ENCODE measurements at places on chromosomes 5 and 9.

- no peak for DNase-seq
Observed at GRCh38 chr5:121628783-121629182, 222.9 kb upstream of the FTMT start.

GRCh38 chr9:99046542-99047071, 58.3 kb upstream of the TGFBR1 start:
- DNase-seq, result no peak

DNA sequence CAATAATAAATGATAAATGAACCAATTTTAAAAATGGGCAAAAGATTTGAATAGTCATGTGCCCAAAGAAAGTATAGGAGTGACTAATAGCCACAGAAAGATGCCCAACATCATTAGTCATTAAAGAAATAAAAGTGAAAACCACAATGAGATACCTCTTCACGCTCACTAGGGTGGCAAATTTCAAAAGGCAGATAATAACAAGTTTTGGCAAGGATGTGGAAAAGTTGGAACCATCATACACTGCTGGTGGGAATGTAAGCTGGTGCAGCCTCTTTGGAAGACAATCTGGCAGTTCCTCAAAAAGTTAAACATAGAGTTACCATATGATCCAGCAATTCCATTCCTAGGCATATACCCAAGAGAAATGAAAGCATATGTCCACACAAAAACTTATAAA, 1819.8 kb downstream of the MAT2B start:
- DNase-seq, result no peak

DNA sequence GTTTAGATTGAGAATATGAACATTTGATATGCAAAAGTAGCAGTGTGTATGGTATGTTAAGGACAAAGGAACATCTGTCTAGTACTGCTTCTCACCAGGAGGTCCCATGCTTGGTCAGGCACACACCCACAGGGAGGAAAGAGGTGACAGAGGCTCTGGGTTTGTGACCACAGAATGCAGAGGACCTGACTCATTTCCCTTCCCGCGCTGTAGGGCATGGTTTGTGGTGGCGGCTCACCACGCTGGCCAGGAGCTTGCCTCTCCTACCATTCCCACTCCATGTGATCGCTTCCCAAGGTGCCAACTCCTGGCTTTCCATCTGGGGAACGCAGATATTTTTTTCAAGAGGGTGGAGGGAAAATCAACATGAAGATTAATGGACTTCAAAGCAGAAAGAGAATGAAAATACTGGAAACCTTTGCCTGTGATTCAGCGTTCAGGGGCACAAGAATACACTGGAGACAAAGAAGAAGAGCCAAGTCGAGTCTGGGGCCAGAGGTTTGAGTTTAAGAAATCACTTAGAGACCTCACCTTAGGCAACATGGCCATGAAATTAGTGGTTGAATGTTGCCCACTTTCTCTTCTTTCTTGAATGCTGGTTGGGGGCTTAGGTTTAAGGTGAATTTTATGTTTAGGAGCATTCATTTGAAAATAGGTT, 477.8 kb downstream of the CCDC171 start:
- no peak for DNase-seq

DNA sequence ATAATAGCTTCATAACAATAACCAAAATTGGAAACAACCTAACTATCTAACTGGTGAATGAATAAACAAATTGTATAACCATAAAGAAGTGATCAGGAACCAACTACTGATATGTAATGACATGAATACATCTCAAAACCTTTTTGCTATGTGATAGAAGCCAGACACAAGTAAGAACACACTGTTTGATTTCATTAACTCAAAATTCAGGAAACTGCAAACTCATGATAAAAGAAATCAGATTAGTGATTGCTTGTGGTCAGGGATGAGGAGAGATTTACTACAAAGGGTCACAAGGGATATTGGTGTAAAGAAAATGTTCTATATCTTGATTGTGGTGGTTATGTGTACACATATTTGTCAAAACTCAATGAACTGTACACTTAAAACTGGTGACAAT, 22.6 kb upstream of the BRINP1 start:
- DNase-seq, result no peak

DNA sequence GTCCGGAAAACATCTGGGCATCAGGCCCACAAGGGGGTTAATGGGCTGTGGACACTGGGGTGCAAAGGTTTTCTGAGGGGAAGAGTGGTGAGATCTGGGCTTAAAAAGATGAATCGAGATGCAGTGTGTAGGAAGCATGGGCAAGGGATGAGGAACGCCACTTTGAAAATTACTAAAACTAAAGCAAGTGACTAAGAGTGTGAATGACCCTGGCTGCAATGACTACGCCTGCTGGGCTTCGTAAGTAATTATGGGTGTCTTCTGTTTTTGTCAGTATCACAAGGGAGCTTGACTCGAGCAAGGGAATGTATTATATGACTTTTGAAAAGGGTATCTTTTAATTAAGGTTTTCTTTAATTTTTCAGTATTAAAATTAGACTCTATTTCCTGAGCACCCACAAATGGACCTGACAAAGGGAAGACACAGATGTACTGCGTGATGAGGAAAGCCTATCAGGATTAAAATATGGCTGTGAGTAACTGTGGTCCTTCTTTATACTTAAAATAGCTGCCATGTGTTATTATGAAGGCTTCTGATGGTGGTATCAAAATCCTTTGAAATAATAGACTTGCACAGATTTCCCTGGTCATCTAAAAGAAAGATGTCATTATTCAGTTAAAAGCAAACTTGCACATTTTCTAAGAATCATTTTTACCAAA, 4.2 kb downstream of the CTXN3 start:
- no peak for DNase-seq

DNA sequence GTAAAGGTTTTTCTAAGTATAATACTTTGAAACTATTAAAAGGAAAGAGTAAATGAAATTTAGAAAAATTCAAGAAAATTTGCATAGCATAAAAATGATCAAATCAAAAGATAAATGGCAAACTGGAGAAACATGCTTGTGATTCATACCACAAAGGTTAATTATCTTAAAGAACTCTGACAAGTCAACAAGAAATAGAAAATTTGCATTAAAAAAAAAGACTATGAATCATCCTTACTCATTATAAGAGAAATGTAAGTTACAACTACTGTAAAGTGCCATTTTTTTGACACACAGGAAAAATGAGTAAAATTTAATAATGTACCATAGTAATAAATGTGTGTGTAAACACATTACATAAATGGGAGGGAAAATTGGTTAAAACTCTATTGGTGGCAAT, 624.4 kb upstream of the C9orf72 start:
- no peak for DNase-seq

DNA sequence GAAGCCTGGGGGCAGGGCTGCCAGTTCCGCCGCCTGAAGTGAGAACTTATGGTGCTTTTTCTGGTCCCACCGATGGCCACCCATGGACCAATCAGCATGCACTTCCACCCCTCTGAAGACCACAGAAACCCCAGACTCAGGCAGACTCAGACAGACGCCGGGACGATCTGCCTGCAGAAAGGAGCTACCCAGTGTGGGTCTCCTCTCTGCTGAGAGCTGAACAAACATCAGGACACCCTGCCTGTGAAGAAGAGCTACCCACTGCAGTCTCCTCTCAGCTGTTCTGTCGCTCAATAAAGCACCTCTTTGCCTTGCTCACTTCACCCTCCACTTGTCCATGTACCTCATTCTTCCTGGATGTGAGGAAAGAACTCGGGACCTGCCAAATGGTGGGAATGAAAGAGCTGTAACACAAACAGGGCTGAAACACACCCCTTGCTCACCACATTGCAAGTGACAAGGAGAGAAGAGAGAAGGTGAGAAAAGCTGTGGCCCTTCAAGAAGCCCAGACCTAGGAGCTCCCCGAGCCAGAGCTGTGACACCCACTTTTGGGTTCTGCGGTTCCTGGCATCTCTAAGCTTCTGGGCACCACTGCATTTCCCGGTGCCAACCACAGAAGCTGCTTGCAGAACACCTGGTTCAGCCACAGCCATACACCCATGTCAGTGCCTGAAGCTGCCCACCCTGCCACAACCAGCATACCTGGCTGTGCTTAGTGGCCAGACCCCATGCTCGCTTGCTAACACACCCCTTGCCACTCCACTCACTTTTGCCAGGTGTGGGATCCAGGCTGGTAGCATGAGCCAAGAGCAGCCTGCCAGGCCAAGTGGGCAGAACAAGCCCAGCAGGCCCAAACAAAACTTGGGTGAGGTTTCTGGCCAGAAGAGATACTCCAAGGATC, 114.3 kb upstream of the TSLP start:
- DNase-seq, result no peak

- no peak for DNase-seq
Observed at GRCh38 chr5:36610621-36611020, 4.2 kb downstream of the SLC1A3 start.

GRCh38 chr5:104187656-104188055, 625.1 kb upstream of the NUDT12 start:
- no peak for DNase-seq

DNA sequence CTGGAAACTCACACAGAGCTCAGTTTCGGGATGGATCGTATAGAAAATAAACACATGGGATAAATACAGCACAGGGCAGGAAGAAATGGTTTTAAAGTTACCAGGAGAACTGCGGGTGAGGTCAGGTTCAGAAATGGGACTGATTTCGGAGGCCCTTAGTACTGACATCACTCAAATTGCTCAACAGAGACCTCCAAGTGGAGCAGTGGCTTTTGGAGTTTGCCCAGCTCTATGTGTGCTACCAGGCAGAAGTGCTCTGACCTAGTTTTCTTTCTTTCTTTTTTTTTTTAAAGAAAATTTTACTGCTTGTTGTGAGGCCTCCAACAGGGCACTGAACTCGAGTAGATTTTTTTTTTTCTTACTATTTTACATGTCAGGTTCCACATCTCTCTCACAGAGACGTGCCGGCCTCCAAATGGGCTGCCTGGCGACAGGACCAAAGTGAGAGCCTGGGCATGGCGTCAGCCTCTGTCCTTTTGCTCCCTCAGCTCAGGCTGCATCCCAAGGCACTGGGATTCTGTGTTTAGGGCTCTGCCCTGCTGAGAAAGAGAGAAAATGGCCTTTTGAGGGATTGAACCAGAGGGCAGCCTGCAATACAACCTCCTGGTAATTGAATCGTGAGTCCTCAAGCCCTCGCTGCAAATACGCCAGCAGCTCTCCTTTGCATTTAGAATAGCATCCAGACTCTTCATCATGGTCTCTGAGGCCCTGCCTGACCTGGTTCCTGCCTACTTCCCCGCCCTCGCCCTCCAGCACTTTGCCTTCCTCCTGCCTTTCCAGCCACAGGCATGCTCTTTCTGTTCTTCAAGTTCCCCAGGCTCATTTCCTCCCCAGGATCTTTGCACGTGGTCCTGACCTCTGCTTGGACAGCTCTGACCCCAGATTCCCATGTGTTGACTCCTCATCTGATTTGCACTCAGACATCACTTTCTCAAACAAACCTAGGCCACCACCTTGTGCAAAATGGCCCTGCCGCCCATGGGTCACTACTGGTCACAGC, 173.5 kb downstream of the FGF1 start:
- DNase-seq, result no peak

DNA sequence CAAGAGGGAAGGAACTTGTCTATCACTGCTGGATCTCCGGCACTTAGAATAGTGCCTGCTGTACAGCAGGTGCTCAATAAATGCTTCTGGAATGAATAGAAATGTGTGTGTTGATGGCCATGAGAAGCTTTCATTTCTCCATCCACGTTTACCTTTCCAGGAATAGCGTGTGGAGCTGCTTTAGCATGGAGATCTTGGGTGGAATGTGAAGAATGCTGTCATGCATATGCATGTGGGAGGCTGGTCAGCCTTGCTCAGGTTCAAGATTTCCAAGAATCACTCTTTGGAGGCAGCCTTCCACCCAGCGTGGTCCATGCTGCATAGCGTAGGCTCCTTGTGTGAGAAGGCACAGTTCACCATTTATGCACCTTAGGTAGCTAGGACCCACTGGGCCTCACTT, 19.2 kb downstream of the COL15A1 start:
- DNase-seq, result no peak

DNA sequence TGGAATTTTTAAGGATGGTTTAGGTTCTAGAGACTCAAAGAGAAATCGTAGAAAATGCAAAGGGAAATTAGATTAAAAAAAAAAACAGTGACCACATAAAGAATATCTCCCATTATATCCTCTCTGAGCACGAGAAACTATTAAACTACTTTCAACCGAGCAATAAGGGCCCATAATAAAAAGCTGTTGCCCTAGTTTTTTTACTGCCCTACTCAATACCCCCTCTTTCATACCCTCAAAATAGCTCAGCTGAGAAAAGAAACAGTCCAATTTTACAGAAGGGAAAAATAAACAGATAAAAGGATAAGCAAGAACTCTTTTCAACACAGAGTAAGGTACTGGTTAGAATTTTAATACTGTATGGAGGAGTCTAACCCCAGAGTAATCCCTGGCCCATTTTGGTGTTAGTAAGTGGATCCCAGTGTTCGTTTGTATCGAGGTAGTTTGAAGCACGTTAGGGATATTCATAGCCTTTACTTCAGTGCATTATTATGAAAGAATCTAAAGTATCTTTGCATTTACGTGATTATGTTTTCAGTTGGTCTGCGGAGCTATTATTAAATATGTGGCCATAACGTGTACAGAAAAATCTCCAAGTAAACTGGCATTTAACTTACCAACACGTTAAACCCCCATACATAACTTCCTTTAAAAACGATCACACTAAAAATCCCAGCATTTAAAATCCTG, 980 bp upstream of the RHOBTB3 start:
- no peak for DNase-seq

- no peak for DNase-seq
Observed at GRCh38 chr9:72305102-72305546, 59.9 kb downstream of the ZFAND5 start.

DNA sequence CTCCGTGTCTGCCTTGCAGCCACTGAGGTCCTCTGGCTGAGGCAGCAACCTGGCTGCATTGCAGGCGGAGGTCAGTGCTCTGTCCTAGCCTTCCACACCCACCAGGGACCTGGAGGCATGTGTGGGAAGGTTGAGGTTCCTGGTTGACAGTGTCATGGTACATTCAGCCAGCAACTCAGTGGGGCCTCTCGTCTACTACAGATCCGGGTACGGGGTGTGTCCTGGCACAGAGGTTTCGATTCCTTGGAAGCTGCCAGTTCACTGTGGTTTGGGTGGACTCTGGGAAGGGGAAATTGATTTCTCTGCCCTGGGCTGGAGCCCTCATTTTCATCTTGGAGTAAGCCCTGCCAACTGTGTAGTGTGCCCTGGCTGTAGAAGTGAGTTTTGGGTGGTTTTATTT, 45.1 kb downstream of the PDE8B start:
- no peak for DNase-seq

GRCh38 chr5:7395947-7396712, at the start of gene ADCY2:
Gene ADCY2 (plus strand): TSS chr5:7396138. CDS start chr5:7396297, 159 bp downstream.
- DNase-seq, result no peak

DNA sequence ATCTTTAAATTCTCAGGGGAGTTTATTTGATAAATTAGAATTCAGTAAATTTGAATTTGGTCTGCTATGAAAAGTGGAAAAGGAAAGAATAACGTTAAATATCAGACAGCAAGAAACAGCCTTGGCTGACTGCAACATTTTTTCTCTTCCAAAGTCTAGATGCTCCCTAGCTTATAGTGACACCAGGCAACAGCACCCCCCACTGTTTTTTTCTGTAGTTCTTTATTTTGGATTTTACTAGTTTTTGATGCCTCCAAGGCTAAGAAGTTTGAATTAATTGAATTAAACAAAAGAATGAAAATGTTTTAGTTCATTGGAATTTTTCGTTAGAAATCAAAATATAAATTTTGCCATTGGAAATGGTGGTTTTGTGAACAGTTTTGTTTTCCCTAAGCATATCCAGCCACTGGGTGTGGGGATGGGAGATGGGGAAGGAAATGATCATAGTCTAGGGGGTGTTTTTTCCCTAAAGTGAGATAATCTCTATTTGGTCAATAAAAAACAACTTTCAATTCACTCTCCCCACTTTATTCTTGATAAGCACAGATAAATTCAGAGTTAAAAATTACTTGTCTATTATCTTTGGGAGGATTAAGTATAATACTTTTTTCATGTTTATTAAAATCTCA, 199.3 kb upstream of the CD180 start:
- DNase-seq, result no peak

Data from caudate nucleus (tissue), 63 donors.